ENCODE measurements at places on chromosomes 3 and 15.

DNA sequence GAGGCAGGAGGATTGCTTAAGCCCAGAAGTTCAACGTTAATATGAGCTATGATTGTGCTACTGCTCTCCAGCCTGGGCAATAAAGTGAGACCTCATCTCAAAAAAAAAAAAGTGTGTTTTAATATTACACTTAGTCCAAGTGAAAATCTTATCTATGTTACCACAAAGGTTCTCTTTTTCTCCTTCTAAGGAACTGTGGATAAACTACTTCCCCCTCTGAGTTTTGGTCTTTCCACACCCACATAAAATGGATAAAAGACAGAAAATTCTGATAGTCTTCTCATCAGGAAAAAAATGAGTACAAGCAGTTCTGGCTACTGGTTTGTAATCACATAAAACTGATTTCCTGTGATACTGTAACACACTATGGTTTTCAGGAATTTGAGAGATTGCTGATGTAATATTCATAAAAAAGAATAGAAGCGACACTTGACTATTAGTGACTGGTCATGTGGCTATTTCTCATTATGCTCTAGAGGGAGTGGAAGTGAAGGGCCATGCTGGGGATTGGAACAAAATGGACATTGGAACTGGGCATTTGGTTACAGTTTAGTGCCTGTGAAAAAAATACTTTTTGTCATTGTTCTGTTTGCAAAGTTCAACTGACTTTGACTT is 68.2 kb downstream of the RYR3 start:
- no peak for DNase-seq

DNA sequence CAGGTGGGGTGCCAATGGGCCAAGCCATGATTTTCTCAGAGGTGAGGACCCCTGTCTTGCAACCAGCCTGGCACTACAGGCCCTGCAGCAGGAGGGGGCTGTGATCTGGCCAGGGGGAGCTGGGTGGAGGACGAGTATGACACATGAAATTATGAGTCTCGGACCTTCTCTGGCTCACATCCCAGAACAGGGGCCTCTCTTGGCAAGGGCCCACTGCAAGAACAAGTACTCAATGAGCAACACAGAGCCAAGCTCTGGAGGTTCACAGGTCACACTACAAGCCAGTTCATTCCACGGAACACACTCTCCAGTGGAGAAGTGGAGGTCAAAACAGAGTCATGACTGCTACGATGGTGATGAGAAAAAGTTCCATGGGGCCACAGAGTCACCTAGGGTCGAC is 28.3 kb downstream of the CCDC32 start:
- DNase-seq: no peak

DNA sequence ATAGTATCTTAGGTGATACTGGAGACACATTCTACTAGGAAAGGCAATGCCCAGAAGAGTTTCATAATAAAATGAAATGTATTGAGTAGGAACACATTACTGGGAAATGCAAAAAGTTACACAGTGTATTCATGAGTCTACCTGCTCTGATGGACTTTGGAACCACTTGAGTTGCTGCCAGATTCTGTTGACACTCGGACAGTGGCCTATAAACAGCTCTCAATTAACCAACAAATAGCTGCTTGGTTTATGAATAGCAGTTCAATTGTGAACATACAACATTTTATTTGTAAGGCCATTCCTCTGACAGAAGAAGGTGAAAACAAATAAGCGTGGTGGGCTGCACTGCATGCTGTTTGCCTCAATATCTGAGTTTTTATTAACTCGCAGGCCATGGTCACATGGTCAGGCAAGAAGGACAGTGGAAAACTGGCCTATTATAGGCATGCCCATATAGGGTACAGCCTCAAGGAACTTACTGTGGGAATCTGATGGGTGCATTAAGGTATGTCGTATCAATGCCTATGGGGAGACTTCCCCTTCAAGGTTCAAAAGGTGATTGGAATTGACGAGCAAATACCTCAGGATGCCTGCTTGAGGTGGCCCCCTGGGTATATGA is 66.2 kb downstream of the C3orf80 start:
- no peak for DNase-seq

GRCh38 chr15:31446546-31446945 is 119.9 kb downstream of the KLF13 start:
- DNase-seq: no peak

DNA sequence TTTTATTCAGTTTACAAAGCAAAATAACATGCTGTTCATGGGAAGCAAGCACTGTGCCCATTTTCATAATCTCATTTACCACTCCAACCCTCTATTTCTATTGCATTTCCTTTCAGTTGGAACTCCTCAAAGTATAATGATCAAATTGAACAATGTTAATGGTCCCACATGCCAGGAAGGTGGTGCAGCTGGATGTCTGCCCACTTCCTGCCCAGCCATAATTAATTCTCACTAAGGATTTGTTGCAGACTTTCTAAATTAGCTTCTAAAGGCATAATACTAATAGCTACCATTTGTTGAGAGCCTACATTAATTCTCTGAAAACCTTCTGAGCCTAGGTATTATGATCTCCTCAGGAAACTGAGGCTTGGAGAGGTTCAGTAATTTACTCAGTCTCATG is 316.1 kb upstream of the TPM1 start:
- no peak for DNase-seq

GRCh38 chr3:170589113-170589512 is 3.2 kb upstream of the SLC7A14 start:
- no peak for DNase-seq

DNA sequence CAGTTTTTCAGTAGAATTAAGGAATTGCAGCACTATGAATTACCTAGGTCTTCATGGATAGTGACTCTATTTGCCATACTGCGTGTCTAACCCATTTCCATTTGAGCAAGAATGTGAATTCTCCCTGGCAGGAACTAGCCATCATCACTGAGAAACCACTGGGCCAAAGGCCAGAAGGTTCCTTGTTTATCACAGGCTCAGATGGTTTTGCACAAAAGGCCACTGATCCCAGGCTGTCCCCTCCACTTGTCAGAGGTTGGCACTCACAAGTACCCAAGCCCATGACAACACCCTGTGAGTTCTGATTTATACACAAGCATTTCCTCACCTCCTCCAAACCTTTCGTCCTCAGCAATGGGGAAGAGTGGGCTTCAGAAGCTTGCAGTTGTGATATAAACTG is 131.8 kb downstream of the FOXB1 start:
- no peak for DNase-seq

GRCh38 chr3:53159156-53160060 is 1.6 kb upstream of the PRKCD start:
- DNase-seq: no peak

GRCh38 chr15:61248790-61249189 is 19.7 kb upstream of the RORA start:
- DNase-seq: no peak

- DNase-seq: no peak
These were observed 327.3 kb upstream of the SATB1 start for GRCh38 chr3:18752273-18752934.

DNA sequence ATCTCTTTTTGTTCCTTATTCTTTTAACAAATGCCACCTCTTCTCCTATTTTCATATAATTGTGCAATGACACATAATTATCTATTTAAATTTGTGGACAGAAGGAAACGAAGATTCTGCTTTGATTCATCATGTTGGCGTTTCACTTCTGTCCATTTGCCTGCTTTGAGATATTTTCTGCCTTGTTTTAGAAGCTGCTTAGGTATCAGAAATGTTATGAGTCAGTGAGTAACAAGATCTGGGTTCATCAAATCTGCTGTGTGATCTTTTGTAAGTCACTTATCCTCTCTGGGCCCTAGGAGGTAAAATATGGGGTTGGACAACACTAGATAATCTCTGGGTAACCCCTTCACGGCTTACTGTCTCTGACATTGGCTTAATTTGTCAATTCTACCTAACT is 7.3 kb upstream of the MINDY4B start:
- no peak for DNase-seq

- DNase-seq: no peak
These were observed 12.8 kb downstream of the SH3BP5 start for GRCh38 chr3:15319575-15319974.

- no peak for DNase-seq
These were observed 39.0 kb downstream of the UBE2E2 start for GRCh38 chr3:23242106-23242505.

GRCh38 chr3:143081365-143081764 is 38.2 kb upstream of the CHST2 start:
- no peak for DNase-seq

GRCh38 chr3:31875437-31875836 is 105.6 kb downstream of the OSBPL10 start:
- DNase-seq: no peak

DNA sequence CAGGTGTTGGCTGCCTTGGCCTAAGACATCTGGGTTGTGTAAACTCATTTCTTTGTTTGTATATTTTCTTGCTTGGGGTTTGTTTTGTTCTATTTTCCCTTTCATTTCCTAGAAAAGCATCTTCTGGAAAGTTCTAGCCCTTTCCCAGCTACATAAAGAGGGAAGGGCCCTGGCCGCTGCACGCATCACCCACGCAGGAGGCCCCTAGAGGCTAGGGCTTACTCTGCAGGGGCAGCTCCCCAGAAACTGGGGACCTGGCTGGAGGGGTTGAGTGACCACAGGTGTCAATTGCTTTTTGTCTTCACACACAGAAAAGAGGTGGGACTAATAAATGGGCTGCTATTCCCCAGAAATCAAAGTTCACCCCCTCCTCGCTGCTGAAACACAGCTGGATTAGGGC is 52.6 kb downstream of the PDIA5 start:
- DNase-seq: no peak

GRCh38 chr3:99970198-99970597 is 144.1 kb downstream of the FILIP1L start:
- no peak for DNase-seq

Measured in endothelial cell (in vitro differentiated cells).